ENCODE measurements at places on chromosomes 13 and 19. TPM values are rescaled to one million over a fixed set of nuclear protein-coding genes. Genes with fewer than 3 reads are reported as not detected.

DNA sequence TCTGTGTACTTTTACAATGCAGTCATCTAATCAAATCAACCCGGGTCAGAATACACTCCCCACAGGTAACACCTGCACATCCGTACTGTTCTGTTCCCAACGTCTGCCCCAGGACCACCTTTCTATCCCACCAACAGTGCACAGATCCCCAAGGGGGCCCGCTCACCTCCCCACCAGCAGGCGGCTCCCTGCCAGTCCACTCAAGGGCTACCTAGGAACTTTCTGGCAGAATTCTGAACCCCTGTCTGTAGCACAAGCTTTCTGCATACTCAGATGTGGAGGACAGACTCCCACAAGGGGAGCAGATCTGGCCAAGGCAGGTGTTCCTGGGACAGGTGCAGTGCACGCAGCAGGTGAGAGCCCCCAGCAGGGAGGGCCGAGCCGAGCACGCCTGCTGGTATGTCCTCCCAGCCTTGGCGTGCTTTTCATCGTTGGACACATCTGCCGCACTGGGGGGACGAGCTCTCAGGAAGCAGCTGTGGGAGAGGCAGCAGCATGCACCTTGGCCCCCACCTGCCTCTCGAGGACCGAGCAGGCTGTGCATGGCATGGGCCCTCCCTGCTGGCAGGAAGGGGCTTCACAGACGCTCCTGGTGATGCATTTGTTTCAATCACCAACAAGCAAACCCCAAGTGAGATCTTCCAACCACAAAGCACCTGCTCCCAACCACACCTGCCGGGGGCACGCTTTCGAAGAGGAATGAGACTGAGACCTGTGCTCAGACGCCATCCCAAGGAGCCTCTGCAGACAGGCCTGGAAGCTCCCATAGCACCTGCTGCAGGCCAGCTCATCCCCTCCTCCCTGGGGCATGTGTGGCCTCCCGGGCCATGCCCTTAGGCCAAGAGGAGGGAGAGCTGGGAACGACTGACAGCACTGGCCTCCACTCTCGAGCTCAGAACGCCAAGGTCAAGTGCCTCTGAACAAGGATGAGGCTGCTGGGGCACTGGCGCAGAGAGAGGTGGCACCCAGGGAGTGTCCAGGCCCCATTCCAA is 35.9 kb downstream of the RAB20 start:
- peak; percentile 35 for DNase-seq

GRCh38 chr13:112134391-112135075 is 67.6 kb downstream of the SOX1 start:
- DNase-seq, result no peak

DNA sequence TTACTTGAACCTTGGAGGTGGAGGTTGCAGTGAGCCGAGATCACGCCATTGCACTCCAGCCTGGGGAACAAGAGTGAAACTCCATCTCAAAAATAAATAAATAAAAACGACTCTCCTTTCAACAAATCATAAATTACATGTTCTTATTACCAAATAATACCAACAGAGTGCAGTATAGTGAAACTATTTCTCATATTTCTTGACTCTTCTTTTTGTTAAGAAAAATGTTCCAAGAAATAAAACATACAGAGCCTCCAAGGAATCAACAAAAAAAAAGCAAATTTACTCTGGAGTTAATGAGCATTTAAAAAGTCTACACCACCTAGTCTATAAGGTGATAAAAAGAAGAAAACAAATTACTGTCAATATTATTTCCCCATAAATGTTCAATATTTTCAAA is 188.8 kb downstream of the KLF12 start:
- no peak for DNase-seq

GRCh38 chr13:113129480-113129879 is 6.9 kb downstream of the F10 start:
- DNase-seq, result no peak

DNA sequence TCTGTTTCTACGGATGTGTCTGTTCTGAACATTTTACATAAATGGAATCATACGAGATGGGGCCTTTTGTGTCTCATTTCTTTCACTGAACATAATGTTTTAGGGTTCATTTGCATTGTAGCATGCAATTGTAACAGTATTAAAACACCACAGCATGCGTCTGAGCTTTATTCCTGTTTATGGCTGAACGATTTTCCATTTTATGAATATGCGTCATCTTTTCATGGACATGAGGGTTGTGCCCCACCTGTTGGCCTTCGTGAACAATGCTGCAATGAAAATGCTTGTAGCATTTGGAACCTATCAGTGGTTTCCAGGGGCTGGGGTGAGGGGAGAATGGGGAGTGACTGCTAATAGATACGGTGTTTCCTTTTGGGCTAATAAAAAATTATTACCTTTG is 5.1 kb downstream of the OR10H1 start:
- DNase-seq, result no peak

DNA sequence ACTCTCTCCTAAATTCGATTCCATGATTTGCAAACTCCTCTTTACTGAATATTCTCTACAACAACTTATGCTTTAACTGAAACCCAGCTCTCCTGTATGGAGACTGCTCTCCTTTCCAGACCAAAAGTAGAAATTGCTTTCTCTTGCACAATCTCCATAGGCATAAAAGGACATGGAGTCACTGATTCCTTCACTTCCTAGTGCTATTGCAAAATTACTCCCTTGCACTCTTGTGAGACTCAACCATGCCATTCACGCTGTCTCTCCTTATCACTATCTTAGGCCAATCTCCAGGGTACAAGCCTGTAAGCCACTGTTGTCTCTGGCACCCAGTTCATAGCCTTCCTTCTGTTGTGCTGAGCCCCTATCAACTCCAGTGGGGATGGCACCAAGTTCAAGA is 30.6 kb downstream of the SERPINE3 start:
- DNase-seq, result no peak

GRCh38 chr19:17538684-17539237 is 16.7 kb upstream of the COLGALT1 start:
- no peak for DNase-seq

DNA sequence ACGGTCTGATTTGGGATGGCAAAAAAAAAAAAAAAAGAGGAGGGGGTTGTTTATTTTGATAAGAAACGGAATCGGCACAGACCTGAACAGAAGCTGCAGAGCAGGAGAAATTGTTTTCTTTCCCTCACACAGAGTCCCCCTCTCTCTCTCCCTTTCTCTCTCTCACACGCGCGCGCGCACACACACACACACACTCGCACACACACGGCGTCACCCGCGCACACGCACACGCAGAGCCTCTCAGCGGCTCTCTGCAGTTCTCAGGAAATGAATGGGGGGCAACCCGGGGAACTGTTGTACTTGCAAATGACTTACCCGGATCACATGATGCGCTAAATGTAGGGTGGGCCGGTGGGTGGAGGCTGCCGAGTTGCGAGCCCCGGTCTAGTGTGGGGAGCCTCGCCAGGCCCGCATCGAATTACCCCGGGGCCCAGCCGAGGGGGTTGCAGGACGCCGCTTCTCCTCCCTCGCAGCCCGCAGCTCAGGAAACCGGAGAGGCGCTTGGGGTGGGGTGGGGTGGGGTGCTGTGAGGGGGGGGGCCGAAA is 475 bp downstream of the KLF12 start:
- DNase-seq, result peak; percentile 95

Gene CD79A
- 17.4 TPM for total RNA-seq

DNA sequence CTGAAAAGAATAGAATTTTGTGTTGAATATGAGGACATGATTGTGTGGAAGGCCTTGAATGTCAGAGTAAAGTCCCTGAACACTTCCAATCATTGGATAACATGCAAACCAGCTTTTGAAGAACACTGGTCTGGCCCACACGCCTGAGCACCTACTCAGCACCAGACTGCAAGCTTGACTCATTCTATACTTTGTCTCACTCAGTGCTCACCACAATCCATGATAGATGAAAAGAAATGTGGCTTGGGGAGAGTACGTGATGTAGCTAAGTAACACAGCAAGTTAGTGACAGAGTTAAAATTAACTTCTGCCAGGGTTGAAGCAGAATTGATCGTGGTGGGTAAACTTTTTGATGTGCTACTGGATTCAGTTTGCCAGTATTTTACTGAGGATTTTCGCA is 12.0 kb downstream of the DLEU7 start:
- no peak for DNase-seq

- DNase-seq, result no peak
Measured at GRCh38 chr13:51229101-51229719, 7.0 kb downstream of the FAM124A start.

Gene FPR2
- not detected for total RNA-seq

GRCh38 chr13:88248393-88248792 is 577.2 kb downstream of the SLITRK5 start:
- no peak for DNase-seq

Gene APOC1
- total RNA-seq, result not detected

DNA sequence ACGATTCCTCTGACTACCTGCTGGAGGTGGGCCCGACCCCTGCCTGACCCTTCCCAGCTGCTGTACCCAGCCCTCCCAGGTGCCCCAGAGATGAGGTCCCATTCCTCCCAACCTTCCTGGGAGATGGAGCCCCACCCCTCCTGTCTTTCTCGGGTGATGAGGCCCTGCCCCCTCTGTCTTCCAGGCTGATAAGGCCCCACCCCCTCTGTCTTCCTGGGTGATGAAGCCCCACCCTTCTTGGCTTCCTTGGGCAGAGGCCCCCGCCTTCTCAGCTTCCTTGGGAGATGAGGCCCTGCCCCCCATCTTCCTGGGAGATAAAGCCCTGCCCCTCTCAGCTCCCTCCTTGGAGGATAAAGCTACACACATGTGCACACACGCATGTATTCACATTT is 47.9 kb downstream of the CERS4 start:
- DNase-seq, result no peak

- DNase-seq, result no peak
Measured at GRCh38 chr13:106701771-106702341, 133.9 kb upstream of the ARGLU1 start.

Gene ACP7
- not detected for total RNA-seq

DNA sequence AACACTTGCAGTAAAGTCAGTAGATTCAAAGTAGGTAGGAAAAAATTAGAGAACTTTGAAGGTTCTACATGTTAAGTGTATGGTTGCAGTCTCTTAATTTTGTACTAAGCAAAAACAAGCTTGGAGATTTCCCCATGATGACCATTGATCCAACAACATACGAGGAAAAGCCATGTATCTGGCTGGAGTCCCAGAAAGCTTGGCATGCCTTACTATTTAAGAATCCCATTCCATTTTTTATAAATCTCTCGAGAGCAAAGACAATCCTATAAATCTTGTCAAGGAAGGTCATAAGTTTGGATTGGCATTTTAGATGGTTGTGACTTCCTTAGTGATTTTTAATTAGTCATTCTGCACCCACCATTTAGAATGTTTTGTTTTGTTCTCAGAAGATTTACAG is 495.9 kb downstream of the GPC5 start:
- DNase-seq, result no peak

Gene OR7A5
- total RNA-seq, result not detected

GRCh38 chr19:40815223-40815622 is 16.2 kb downstream of the EGLN2 start:
- no peak for DNase-seq

GRCh38 chr19:5690955-5691821 is 1.1 kb downstream of the RPL36 start:
- peak; percentile 48 for DNase-seq

Gene PRKCSH
- total RNA-seq, result 302 TPM

- DNase-seq, result peak; percentile 91
Measured at GRCh38 chr19:7488736-7489353, at the start of gene PEX11G. Gene PEX11G (minus strand): TSS chr19:7489035. CDS start chr19:7489010, 25 bp downstream.

Gene ZNF460
- 43.9 TPM for total RNA-seq

DNA sequence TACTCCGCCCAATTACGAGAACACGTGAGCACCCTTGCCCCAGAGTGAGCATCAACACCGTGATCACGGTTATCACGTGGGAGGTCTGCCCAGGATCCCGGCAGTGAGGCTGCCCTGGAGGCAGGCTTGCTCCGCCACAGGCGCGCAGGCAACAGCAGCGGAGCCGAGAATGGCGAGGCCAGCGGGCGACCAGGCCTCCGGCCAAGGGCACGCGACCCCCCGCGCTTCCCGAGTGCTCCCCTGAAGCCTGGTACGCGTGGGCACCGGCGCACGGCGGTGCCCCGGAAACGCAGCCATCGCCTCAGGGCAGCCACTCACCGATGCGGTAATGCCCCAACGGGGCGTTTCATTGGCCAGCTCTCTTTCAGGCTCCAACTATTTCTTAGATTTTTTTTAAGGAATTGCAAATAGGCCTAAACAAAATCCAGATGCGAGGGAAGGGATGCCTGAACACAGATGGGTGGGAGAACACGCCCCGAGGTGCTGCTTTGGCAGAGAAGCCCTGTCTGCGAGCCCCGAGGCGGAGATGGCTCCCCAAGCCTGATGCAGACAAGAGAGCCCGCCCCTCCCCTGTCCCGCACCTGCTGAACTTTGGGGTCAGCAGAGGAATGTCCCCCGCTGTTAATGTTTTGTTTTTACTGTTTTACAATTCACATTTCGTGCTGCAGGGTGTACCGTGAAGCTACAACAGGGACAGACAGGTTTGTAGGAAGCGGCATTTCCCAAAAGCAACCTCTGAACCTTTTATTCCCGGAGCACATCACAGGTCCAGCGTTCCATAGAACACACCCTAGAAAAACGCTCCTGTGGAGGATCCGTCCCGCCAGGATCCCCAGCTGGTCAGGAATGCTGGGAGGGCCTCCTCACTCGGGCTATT is 132.7 kb downstream of the ZDHHC20 start:
- no peak for DNase-seq

- no peak for DNase-seq
Measured at GRCh38 chr13:43132911-43133310, 109.5 kb downstream of the DNAJC15 start.

- no peak for DNase-seq
Measured at GRCh38 chr19:47283405-47284059, 8.8 kb downstream of the INAFM1 start.

DNA sequence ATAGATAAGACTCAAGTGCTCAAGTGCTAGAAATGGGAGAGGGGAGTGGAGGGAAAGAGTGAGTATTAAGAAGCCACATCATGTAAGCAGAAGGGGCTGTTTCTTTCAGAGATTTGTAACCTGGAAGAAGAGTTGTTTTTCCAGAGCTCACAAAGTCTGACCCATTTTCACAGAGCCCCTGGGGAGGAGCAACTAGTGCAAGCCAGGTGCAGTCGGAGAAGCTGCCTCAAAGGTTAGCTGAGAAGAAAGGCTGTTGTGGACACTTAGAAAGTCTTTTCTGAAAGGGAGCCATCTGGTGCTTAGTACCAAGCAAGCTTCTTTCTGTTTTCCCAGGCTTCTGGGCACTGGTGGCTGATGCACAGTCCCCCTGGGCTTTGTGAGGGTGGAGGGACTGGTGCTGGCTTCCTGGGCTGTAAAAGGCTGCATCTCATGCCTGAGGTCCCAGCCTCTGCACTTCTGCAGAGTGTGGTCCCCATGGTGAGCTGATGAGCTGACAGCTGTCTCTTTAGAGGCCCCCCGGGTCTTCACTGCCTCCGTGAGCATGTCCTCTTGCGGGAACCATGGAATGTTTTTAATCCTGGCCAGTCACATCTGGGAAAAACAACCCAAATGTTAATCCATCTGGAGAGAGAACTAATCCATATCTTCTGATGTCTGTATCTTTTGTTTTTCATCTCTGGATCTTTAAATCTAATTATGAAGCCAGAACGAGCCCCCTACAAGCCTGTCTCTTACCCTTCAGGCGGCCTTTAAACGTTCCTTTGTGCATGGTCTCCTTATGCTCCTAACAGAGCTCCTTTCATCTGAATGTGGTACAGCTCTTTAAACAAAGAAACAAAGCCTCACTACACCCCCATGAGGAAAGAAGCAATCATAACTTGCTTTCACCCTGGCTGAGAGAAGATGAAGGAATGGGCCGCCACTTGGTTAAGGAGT is 40.2 kb downstream of the OLFM4 start:
- DNase-seq, result no peak

Gene ZNF44
- 9.8 TPM for total RNA-seq

All from activated CD8-positive, alpha-beta T cell treated with anti-CD3 and anti-CD28 coated beads, Interleukin-2, amount 10 ng/mL, durations not matched to agents 7 days and 5 days (primary cell).